ENCODE measurements at places on chromosomes 1 and 21.
A peak's percentile ranks its signal among the peaks of the same experiment; 100 is the strongest.

GRCh38 chr1:116485071-116485735, 85.6 kb downstream of the CD58 start:
- peak; percentile 89 for DNase-seq

GRCh38 chr1:157007306-157007705, 38.2 kb downstream of the ARHGEF11 start:
- DNase-seq = no peak

DNA sequence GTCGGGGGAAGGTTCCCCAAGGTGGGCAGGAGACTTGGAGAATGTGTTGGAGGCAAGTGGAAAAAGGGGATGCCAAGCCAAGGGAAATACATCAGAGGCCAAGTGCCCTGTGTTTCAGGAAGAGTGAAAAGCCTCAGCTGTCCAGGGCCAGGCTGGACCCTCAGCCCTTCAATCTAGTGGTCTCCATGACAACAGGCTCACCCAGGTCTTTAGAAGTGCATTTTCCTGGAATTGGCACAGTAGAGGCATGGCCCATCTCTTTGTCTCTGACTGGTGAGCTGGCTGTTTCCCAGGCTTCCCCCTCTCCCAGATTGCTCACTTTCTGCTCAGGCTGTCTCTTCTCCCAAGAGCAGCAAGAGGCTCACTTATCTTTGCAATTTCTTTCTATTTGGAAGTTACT, 10.4 kb upstream of the RHBG start:
- no peak for DNase-seq

DNA sequence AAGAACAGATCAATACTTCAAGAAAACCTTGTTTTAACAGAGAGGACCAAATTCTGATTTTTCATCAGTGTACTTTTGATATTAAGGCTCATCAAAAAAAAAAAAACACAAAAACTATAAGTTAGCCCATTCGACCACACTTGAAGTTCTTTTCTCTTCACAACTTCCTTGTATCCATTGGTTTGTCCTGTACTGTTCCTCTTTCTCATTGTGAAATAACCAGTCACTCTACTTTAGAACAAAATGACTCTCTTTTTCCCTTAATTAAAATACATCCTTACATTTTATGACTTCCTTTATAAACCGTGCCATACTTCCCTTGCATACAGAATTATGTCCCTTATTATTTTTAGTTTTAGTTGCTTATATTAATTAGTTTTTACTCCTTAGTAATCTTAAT, 8.4 kb downstream of the QSOX1 start:
- DNase-seq = no peak

Measured in stimulated activated CD4-positive, alpha-beta T cell treated with anti-CD3 and anti-CD28 coated beads, Interleukin-1b, Interleukin-23, amount 100 ng/mL, for 4 hours (primary cell).